ENCODE measurements at places on chromosomes 5 and 9. TPM values are rescaled to one million over a fixed set of nuclear protein-coding genes. Genes with fewer than 3 reads are reported as not detected.

GLRA1 gene
- 5.1 TPM for total RNA-seq

SIT1 gene
- total RNA-seq, result not detected

PCDHB11 gene
- 9.7 TPM for total RNA-seq

NIM1K gene
- 7.9 TPM for total RNA-seq

DNA sequence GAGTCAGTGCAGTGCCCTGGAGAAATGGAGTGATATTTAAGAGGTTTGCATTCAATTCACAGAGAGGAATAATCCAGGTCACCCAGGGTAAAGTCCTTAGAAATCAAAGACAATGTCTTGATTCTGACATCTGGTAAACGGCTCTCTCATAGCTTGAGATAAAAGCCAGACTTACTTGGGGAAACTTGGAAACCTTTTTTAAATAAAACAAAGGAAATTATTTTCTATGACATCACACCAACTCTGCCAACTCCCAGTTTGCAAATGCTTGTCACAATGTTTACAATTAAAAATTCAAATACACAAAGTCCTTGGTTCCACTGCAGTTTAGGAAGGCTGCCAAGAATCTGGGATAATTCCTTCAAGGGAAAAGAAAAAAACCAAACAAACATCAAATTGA, 255.1 kb upstream of the NREP start:
- no peak for DNase-seq

- no peak for DNase-seq
Observed at GRCh38 chr5:179230061-179230461, 115.2 kb downstream of the ADAMTS2 start.

DNA sequence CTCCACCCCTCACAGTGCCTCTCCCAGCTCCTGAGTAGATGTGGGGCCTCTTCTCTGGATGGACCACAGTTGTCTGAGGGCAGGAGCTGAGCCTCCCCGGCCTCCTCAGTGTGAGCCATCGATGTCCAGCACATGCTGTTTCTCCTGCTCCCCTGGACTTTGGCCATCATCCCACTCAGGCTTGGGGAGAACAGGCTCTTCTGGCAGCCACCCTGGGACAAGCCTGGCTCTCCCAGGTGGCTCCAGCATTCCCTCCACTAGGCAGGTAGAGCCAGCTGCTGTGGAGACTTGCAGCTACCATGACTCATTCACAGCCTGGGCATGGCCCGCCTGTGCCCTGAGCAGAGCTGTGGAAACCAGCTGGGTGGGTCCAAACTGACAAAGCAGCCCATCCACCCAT, 77.0 kb downstream of the CSNK1A1 start:
- no peak for DNase-seq

- peak; percentile 11 for DNase-seq
Observed at GRCh38 chr5:62432621-62433064, 20.1 kb downstream of the IPO11 start.

DNA sequence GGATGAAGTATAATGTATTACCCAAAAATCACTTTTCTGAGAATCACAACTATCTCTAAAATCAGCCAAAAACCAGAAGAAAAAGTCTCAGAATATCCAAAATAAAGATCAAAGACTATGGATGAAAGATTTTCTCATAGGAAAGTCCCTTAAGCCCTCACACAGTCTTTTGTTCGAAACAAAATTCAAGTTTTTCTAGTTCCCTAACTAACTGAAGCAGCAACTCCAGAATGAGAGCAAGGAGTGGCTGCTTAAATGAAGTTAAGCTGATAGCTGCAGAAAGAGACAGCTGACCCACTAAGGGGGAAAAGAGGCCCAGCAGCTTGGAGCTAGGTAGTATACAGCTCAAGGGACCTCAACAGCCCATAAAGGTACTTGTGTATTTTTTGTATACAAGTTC, 8.4 kb downstream of the ZBTB5 start:
- DNase-seq, result no peak

Measured in spinal cord (tissue), 10 donors.